ENCODE measurements at places on chromosomes 1 and 21.

DNA sequence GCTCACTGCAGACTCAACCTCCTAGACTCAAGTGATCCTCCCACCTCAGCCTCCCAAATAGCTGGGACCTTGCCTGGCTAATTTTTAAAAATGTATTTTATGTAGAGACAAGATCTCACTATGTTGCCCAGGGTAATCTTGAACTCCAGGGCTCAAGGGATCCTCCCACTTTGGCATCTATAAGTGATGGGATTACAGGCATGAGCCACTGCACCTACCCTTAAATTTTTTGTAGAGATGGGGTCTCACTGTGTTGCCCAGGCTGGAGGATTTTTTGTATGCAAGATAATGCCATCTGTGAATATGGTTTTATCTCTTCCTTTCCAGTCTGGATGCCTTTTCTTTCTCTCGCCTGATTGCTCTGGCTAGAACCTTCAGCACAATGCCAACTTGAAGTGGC is 8.7 kb upstream of the DCAF8 start:
- H3K4me3 ChIP-seq, result no peak overlapping the region
- H3K36me3 ChIP-seq, result no peaks in the 10 kb centered on the region
- no peaks in the 10 kb centered on the region for H3K4me1 ChIP-seq
- no peak for DNase-seq

DNA sequence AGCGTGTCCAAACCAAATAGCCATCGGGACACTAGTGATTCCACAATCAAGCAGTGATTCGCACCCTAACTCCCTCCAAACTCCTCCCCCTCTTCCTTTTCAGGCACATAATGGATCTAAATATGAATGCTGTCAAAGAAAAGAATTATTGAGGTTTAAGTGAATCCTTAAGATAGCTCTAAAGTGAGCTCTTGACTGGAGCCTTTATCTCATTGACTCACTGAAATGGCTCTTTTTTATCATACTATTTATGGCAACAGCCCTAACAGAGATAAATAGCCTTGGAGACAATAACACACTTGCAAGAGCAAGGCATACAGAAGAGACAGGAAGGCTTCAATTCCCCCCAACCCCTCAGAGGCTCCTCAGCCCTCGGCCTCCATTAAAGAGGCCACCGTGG is 143.3 kb downstream of the PLXNA2 start:
- no peaks in the 10 kb centered on the region for H3K36me3 ChIP-seq
- H3K4me3 ChIP-seq, result no peak overlapping the region
- no peak overlapping the region for H3K27ac ChIP-seq
- peaks cover 17% of the 10 kb centered on the region for H3K4me1 ChIP-seq
- no peak for DNase-seq

DNA sequence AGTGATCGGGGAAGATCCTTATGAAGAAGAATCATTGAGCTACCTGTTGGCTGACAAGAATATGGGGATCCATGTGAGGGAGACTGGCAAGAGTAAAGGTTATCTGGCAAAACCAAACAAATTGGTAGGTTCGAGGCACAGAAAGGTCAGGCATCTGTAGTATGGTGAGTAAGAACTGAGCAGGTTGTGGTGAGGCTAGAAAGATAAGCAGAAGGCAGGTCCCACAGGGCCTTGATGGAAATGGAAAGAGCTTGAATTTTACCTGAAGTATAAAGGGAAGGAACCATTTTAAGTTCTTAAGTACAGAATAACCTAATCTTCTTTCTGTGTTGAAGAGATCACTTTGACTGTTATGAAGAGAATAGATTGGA is 11.1 kb downstream of the PTPRC start:
- H3K27ac ChIP-seq, result no peak overlapping the region
- no peaks in the 10 kb centered on the region for H3K27me3 ChIP-seq
- no peak overlapping the region for H3K4me3 ChIP-seq
- H3K36me3 ChIP-seq, result no peaks in the 10 kb centered on the region
- DNase-seq, result no peak

GRCh38 chr1:114000406-114000805 is 21.1 kb downstream of the OLFML3 start:
- no peaks in the 10 kb centered on the region for H3K36me3 ChIP-seq
- H3K27ac ChIP-seq, result no peak overlapping the region
- no peak for DNase-seq
- no peaks in the 10 kb centered on the region for H3K4me1 ChIP-seq
- H3K27me3 ChIP-seq, result no peaks in the 10 kb centered on the region

GRCh38 chr21:26845066-26845758 is at the start of gene ADAMTS1:
TSS of gene ADAMTS1 (minus strand) at chr21:26845409. CDS start at chr21:26844954, 455 bp downstream.
- H3K36me3 ChIP-seq, result peaks cover 4% of the 10 kb centered on the region
- H3K27me3 ChIP-seq, result peaks cover 15% of the 10 kb centered on the region
- peak within 1 kb of the TSS; percentile 54 for H3K4me3 ChIP-seq
- H3K27ac ChIP-seq, result peak within 1 kb of the TSS; percentile 89

DNA sequence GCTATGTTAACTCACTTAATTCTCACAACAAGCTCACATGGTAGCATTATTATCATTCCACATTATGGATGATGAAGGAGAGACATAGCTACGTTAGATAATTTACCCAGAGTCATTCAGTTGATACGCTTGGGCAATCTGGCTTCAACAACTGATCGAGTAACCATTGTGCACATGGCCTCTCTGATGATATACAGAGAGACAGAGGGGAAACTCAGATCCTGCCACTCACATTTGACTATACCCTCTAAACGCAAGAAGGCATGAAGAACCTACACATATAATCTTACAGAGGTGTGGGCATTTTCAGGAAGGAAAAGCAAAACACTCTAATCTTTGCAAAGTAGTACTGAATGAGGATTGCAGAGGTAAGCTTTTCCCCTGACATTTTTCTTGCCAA is 360.1 kb downstream of the BARHL2 start:
- H3K4me3 ChIP-seq, result no peak overlapping the region
- no peak overlapping the region for H3K27ac ChIP-seq
- no peaks in the 10 kb centered on the region for H3K4me1 ChIP-seq
- peaks cover 3% of the 10 kb centered on the region for H3K27me3 ChIP-seq
- DNase-seq, result no peak

GRCh38 chr1:47225430-47226100 is 6.5 kb downstream of the TAL1 start:
- no peak overlapping the region for H3K4me3 ChIP-seq
- H3K4me1 ChIP-seq, result peaks cover 10% of the 10 kb centered on the region
- no peaks in the 10 kb centered on the region for H3K36me3 ChIP-seq
- H3K27ac ChIP-seq, result no peak overlapping the region
- peaks cover 60% of the 10 kb centered on the region for H3K27me3 ChIP-seq
- no peak for DNase-seq

DNA sequence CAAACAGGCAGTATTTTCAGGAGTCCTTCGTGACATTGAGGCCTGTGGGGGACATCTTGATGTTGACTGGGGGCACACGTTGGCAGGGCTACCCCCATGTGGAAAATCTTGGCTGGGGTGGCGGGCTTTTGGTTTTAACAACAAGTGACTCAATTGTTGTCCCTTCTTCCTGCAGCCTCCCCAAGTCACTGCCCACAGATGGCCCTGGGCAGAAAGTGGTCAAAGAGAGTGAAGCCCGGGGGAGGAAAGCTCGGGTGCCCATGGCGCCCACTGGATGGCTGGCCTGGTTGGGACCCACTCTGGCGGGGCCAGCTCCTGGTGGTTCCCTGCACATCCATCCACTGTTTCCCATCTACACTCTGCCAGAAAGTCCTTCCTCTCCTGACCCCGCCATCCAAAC is 24.6 kb upstream of the ZNF648 start:
- H3K27me3 ChIP-seq, result no peaks in the 10 kb centered on the region
- H3K27ac ChIP-seq, result no peak overlapping the region
- peaks cover 6% of the 10 kb centered on the region for H3K4me1 ChIP-seq
- no peak overlapping the region for H3K4me3 ChIP-seq

DNA sequence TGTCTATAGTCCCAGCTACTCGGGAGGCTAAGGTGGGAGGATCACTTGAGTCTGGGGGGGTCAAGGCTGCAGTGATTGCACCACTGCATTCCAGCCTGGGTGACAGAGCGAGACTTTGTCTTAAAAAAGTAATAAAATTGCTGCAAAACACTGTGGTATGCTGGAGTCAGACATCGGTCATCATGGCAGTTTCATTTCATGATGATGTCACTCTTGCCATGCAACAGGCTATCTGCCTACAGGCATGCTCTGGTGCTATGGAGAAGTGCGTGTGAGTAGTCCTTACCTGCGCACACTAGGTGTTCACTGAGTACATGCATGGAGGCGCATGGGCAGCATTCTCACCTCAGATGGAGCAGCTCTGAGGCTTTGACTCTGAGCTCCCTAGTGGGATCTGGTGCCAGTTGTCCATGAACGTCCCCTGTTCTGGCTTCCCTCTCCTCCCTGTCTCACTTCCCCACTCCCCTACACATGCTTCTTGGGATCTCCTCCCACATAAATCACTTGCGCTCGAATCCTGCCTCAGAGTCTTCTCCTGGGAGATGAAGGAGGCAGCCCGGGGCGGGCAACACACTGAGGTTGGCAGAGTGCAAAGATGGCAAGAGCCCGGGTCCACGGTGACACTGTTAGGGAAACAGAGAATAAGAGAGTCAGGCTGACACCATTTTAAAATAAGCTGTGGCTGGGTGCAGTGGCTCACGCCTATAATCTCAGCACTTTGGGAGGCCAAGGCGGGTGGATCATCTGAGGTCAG is 10.4 kb upstream of the CELA3B start:
- H3K36me3 ChIP-seq, result no peaks in the 10 kb centered on the region
- DNase-seq, result no peak
- H3K27ac ChIP-seq, result no peak overlapping the region
- H3K27me3 ChIP-seq, result no peaks in the 10 kb centered on the region
- H3K4me3 ChIP-seq, result no peak overlapping the region

- H3K27me3 ChIP-seq, result no peaks in the 10 kb centered on the region
- H3K4me3 ChIP-seq, result no peak overlapping the region
- no peaks in the 10 kb centered on the region for H3K36me3 ChIP-seq
- H3K27ac ChIP-seq, result no peak overlapping the region
Observed at GRCh38 chr21:25176637-25177412, 430.5 kb downstream of the MRPL39 start.

DNA sequence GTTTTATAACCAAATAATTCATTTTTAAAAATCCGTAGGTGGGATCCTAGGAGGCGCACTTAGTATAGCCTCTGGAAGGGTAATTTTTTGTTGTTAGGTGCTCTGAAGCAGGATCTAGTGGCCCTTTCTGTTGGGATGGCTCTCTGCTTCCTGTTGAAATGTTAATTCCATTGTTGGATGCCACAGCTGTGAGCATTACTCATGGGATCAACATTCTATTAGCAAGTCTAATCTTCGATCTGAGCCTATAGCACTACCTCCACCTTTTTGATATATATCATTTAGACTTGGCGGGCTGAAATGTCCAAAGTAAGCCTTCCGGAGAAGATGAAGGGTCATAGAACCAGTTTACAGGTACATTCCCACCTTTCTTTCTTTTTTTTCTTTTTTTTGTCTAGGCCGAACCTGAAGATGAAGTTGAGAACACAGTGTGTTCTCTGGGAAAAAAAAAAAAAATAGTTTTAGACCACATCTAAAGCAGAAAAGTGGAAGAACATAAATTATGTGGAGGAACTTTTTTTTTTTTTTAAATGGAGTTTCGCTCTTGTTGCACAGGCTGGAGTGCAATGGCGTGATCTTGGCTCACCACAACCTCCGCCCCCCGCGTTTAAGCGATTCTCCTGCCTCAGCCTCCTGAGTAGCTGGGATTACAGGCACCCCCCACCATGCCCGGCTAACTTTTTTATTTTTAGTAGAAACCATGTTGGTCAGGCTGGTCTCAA is 1.4 kb downstream of the CXADR start:
- no peaks in the 10 kb centered on the region for H3K27me3 ChIP-seq
- no peaks in the 10 kb centered on the region for H3K36me3 ChIP-seq
- H3K4me3 ChIP-seq, result no peak overlapping the region

- no peak overlapping the region for H3K4me3 ChIP-seq
- no peaks in the 10 kb centered on the region for H3K4me1 ChIP-seq
- H3K27me3 ChIP-seq, result no peaks in the 10 kb centered on the region
Observed at GRCh38 chr1:219465212-219466093, 147.5 kb downstream of the ZC3H11B start.

DNA sequence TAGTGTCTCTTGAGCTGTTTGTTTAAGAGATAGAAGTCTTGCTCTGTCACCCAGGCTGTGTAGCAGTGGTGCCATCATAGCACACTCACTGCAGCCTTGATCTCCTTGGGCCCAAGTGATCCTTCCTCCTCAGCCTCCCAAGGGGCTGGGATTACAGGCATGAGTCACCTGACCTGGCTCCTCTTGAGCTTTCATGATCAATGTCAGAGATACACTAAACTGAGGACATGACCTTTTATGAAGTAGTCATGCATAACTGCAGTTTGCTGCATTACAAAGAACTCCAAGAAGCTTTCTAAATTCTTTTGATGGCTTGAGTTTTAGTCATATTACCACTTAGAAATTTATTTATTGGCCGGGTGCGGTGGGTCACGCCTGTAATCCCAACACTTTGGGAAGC is 77.7 kb downstream of the CC2D1B start:
- no peaks in the 10 kb centered on the region for H3K27me3 ChIP-seq
- H3K4me3 ChIP-seq, result no peak overlapping the region
- H3K36me3 ChIP-seq, result no peaks in the 10 kb centered on the region
- DNase-seq, result peak; percentile 22
- H3K4me1 ChIP-seq, result no peaks in the 10 kb centered on the region

DNA sequence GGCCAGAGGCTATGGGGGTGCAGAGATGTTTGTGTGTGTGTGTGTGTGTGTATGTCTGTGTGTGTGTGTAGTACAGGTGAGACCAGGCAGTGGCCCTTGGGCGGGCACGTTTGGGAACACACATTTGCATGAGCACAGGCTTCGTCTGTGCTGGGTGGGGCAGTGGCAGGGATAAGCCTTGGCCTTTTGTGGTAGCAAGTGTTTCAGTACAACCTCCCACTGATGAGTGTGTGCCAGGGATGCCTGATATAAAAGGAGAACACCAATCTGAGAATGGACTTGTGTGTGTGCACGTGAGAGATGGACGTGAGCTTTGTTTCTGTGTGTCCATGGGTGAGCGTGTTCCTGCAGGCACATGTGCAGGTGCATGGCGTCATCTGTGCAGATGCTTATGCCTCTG is 3.0 kb downstream of the NTRK1 start:
- DNase-seq, result no peak
- H3K27ac ChIP-seq, result no peak overlapping the region
- H3K36me3 ChIP-seq, result no peaks in the 10 kb centered on the region
- H3K4me1 ChIP-seq, result peaks cover 23% of the 10 kb centered on the region

- no peak for DNase-seq
- H3K27ac ChIP-seq, result no peak overlapping the region
- H3K27me3 ChIP-seq, result no peaks in the 10 kb centered on the region
- H3K4me3 ChIP-seq, result no peak overlapping the region
- no peaks in the 10 kb centered on the region for H3K36me3 ChIP-seq
Observed at GRCh38 chr1:61170328-61171238, 88.2 kb downstream of the NFIA start.

GRCh38 chr1:5886140-5886483 is 106.1 kb downstream of the NPHP4 start:
- H3K4me1 ChIP-seq, result no peaks in the 10 kb centered on the region
- no peak for DNase-seq
- no peak overlapping the region for H3K4me3 ChIP-seq
